ENCODE measurements at places on chromosomes 16 and 17.

GRCh38 chr17:51422634-51423033, 162.3 kb downstream of the UTP18 start:
- DNase-seq, result no peak

GRCh38 chr17:13961265-13961664, 108.0 kb upstream of the COX10 start:
- DNase-seq, result no peak

GRCh38 chr16:79642652-79643051, 42.1 kb upstream of the MAF start:
- no peak for DNase-seq

DNA sequence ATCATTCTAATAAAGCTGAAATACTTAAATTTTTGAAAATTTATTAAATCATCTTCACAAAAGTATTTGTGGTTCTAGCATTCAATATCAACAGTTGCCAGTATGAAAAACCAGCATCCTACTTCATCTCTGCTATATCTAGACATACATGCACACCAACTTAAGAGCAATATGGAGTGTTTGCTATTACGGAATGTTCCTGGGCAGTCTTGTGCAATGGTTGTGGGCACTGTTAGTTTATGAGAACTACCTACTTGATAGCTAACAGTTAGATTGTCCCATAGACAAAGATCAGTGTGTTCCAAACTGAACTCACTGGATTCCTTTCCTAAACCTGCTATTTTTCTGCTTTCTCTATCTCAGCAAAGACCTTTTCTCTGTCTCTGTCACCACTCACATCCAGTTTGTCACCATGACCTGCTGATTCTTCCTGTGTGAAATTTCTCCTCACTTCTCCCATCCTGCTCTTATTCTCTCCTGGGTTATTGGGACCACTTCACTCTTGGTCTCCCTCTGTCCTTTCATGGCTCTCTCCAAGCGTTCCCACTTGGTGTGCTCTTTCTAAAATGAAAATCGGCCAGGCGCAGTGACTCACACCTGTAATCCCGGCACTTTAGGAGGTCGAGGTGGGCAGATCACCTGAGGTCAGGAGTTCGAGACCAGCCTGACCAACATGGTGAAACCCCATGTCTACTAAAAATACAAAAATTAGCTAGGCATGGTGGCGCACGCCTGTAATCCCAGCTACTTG, 27.7 kb downstream of the CNTROB start:
- DNase-seq, result peak; percentile 34

- DNase-seq, result no peak
These were observed 80.9 kb upstream of the C17orf78 start for GRCh38 chr17:37294888-37295287.

GRCh38 chr16:13781575-13782338, 138.2 kb upstream of the ERCC4 start:
- DNase-seq, result no peak

GRCh38 chr17:43994272-43995149, 9.9 kb upstream of the NAGS start:
- peak; percentile 1 for DNase-seq

- DNase-seq, result no peak
These were observed 8.5 kb downstream of the KRT37 start for GRCh38 chr17:41415833-41416335.

- no peak for DNase-seq
These were observed 26.4 kb downstream of the CHP2 start for GRCh38 chr16:23781176-23781575.

DNA sequence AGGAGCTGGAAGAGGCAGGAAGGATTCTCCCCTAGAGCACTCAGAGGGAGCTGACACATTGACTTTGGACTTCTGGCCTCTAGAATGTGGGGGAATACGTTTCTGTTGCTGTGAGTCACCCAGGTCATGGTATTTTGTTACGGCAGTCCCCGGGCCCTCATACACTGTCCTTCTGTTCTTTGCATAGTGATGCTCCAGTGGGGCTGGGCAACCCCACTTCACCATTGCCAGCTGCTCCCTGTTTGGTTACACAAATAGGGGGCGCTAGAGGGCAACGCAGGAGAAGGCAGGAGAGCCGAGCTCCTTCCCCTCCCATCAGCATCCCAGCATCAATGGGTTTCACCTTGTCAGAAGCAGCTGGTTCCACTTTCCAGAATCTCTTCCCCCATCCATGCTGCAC, 257.7 kb upstream of the FOXF1 start:
- no peak for DNase-seq

DNA sequence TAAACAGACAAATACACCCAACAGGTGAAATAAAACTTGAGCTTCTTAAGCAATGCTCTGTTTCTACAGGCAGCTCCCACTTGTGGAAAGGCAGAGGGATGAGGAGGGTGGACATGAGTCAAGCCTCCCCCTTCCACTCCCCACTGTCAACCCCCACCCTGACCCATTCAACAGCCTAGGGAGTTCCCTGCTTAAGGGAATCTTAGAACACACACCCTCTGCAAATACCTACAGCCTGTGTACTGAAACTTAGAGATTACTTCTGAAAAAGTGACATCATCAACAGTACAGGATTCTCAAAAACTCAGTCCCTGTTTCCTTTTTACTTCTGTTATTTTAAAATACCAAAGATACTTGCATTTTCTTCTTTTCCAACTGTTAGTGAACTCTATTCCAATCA, 345.4 kb downstream of the SOX9 start:
- DNase-seq, result no peak

DNA sequence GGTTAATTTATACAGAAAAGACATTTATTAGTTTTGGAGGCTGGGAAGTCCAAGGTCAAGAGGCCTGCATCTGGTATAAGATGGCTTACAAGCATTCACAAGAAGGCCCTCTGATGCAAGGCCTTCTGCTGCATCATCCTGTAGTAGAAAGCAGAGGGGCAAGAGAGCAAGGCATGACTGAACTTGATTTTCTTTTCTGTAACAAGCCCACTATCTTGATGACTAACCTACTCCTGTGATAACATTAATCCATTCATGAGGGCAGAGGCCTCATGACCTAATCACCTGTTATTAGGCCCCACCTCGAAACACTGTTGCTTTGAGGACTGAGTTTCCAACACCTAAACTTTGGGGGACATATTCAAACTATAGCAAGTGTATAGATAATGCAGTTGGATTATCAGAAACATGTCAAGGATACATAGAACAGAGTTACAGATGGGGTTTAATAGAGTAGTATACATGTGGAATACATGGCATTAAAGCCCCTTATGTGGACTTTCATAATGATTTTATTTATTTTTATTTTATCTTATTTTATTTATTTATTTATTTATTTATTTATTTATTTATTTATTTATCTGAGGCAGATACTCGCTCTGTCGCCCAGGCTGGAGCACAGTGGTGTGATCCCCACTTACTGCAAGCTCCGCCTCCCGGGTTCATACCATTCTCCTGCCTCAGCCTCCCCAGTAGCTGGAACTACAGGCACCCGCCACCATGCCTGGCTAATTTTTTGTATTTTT, 88.2 kb downstream of the CHD9 start:
- no peak for DNase-seq

DNA sequence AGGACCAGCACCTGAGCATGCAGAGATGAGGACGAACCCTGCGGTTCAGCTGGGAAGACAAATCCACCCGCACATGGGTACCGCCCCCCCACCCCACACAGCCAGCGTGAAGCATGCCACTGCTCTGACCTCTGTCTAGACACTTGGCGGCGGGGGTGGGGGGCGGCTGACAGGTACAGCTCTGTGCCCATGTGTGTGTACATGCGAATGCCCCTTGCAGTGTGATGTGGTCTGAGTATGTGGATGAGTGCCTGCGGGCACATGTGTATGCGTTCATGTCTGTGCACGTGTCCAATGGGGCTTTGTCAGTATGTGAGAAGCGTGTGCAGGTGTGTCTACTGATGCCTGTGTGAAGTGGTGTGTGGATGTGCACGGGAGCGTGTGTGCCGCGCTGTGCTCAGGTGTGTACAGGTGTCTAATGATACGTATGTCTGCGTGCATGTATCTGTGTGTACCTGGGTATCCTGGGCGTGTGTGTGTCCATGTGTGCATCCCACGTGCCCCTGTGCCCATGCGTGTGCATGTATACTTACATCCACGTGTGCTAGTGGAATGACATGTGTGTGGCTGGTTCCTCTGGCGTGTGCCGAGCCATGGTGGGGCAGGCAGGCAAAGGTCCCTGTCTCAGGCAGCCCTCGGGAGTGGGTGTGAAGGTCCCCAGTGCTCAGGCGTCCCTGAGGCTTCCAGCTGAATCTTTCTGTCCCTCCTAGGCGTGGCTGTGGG, 636 bp upstream of the RAP1GAP2 start:
- DNase-seq, result no peak

GRCh38 chr16:27792486-27793248, 242.7 kb downstream of the KATNIP start:
- DNase-seq, result no peak

DNA sequence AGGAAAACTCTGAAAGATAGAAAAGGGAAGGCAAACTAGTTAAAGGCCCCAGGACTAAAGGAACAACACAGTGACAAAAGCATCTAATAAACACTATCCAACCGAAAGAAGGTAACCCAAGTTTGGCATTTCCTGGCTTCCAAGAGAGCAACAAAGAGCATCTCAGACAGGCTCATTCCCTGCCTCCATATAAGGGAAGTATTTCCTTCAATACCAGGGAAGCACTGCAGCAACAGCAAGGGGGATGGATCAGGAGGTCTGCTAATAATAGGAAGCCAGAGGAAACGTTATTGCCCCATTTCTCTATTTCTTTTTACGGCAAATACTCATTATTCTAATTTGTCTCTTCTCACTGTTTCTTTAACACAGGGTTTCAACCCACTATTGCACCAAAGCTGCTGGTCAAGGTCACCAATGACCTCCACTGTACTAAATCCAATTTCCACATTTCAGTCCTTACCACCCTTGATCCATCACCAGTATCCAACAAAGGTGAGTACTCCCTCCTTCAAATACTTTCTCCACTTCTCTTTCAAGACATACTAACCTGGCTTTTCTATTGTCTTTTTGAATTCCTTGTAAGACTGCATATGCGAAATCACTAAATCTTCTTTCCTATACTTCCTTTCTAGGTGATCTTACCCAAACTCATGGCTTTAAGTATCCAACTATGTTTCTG, 86.1 kb downstream of the KANSL1 start:
- no peak for DNase-seq

DNA sequence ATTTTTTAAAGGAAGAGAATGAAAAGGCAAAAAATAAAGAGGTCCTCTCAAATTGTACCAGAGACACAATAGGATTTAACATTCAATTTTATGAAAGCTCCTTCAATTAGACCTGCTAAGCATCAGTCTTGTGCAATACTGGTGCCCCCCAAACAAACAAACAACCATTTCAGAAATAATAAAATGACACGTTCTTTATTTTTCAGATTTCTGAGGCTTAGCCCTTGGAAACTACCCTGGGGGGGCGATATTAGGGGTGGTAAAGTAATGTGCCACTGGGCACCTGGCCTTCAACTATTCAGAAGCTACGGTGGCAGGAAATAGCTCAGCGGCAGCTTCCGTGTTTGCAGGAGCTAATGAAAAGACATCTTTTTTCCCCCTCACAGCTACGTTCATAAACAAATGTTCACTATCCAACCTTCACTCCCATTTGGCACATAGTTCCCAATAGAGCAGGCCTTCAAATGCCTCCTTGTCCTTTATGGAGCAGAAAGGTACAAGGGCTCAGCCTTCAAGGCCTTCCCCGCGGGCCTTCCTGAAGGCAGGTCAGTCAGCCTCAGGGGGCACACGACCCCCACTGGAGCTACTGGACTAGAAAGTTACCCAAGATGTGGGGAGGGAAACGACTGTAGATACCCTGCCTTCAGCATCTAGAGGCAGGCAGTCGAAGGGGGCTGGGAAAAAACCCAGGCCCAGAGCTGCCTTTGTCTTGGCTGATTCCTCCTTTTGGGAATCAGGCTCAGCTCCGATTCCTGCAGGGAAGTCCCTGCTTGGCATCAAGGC, 44.1 kb downstream of the TBX4 start:
- no peak for DNase-seq

GRCh38 chr17:37466471-37466870, 23.2 kb upstream of the DUSP14 start:
- DNase-seq, result no peak

DNA sequence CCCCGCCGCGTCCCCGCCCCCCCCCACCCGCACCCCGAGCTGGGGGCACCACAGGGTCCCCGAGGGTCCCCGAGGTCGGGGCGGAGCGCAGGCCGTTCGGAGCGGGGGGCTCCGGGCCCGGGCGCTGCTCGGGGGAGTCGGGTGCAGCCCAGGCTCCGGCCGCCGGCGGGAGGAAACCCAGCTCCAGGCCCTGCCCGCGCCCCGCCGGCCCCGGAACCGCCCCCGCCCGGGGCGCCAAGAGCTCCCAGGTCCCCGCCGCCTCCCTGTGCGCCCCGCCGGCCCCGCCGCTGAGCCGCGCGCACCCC, 33.2 kb upstream of the RPH3AL start:
- no peak for DNase-seq

GRCh38 chr17:36921095-36921851, 16.0 kb upstream of the LHX1 start:
- no peak for DNase-seq

GRCh38 chr17:78977997-78978973, 1.4 kb downstream of the LGALS3BP start:
- DNase-seq, result no peak

DNA sequence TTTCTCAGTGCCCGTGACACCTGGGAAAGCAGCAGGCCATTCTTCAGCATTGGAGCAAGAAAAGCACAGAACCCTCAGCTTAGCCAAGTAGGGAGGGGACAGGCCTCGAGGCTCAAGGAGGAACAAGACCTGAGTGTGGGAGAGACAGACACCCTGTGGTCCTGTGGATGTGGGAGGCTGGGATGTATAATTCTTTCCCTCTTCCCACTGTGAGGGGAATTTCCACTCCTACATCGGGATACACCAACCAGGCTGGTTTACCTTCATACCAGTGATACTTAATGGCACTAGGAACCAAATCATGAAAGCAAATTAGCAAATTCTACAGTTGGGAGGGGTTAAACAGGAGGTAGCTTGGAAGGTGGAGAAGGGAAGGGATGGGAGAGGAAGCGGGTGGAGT, 41.7 kb downstream of the LYRM1 start:
- DNase-seq, result no peak

DNA sequence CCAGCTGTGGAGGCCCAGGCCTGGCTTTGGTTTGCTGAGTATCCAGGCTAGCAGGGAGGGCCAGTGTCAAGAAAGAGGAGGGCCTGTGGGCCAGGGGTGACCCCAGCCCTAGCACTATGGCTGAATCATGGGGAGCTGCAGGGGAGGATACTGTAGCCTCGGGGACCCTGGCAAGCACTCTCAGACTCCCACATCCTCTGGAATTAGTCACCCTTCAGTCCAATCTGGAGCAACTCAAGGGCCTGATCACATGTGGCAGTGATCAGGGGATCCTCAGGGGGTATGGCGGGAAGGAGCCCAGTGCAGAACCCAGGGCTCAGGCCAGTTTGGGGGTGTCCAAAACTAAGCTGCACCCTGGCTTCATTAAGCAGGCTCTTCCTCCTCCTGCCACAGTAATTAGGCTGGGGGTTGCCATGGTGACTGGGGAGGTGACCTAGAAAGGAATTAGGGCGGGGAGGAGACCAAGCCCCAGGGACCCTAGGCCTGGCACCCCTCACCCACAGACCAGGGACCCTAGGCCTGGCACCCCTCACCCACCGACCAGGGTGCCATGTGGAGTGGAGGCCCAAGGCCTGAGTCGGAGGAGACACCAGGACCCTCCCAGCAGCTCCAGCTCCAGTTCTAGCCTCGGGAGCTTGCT, 5.8 kb downstream of the NLGN2 start:
- no peak for DNase-seq

All from GF-D8 (cell line).